ENCODE measurements at places on chromosomes 4 and X.

DNA sequence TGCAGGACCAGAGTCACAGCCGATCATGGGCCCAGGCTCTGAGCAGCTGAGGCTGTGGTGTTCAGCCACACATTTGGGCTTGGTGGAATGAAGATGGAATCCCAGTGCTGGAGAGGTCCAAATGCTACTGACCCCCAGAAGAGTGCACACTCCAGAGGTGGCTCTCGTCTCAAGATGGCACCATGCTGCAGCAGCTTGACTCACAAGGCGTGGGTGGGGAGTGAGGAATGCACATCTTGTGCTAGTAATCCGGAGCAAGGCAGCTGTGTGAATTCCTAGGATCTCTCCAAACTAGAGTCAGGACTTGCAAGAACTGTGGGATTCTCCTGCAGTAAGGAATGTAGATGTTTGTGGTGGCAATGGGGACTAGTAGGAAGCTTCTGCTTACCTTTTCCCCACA is 28.7 kb downstream of the RAB28 start:
- no peak for DNase-seq

- no peak for DNase-seq
Observed at GRCh38 chr4:38013461-38014366, 53.5 kb downstream of the PTTG2 start.

GRCh38 chr4:180745019-180745418 is 1498.2 kb upstream of the TENM3 start:
- no peak for DNase-seq

DNA sequence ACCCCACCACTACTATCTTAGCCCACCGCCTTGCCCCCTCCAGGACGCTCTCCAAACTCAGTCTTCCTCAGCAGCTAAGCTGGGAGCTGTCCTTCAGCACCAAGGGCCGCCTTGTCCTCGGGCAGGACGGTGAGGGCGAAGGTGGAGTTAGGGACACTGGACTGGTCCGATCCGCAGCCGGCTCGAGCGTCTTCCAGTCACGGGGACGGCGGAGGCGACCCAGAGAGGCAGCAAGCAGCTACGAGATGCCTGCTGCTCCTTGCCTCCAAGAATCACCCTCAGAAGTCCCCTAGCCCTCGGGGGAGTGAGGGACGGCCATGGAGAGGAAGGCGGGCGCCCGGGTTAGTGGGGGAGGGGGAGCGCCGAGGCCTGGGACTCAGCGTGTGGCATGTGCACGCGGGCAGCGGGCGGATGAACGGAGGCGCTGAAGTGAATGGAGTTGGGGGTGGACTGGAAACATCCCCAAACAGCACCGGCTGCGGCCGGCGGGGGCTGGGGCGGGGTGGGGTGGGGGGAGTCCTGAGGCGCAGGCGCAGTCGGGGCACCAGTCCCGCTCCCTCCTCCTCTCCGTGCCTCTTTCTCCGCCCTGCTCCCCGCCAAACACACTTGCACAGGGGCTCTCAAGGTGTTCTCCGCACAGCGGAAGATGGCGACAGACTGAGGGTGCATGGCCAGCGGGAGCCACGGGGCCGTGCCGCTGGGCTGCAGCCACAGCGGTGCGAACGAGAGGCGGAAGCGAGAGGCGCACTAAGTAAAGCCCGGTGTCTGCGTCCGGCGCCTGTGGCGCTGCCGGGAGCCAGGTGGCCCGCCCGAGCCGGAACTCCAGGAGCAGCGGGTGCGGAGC is at the start of gene NALF2:
Gene NALF2 (plus strand): TSS at position 545 of the 844 bp plus-strand sequence. CDS start 957 bp downstream, outside the sequence.
- peak; percentile 84 for DNase-seq

DNA sequence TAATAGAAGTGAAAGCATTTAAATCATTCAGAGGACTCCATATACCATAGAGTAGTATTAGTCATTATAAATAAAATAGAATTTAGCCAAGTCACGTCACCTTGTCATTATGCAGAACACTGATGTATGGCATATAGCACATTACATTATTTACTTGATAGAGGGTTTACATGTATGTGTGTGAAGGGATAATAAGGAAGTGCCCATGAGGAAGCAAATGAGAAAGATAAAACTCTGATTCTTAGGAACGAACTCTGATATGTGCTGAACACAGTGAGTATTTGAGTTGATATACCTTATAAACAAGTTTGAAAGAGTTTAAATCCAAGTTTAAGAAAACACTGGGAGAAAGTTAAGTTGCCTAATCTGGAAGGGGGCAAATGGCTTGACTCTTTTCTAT is 160.5 kb upstream of the NDST3 start:
- no peak for DNase-seq

DNA sequence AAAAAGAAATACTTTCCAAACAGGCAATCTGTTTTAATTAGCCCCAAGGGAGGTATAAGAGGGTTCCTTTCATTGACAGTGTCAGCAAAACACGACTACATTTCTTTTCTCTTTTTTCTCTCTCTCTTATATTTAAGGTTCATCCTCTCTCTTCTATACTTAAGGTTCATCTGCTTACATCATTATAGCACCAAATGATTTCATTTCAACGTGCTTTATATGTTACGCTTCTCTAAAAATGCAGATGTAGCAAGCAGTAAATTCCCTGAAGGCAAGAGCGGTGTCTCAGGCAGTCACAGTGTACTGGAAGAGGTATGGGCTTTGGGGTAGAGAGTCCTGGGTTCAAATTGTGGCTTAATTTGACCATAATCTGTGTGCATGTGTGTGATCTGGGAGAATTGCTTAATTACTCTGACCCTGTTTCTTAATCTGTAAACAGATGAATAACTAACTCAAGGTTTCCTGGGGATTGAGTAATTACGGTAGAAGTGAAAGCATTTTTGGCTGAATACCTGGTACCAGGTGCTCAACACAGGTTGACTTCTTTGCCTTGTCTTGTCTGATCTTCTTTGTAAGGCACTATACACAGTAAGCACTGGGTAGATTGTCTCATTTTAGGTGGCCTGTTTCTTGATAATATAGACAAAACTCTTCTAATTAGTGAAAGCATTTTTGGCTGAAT is 180.8 kb downstream of the SPRY1 start:
- no peak for DNase-seq

DNA sequence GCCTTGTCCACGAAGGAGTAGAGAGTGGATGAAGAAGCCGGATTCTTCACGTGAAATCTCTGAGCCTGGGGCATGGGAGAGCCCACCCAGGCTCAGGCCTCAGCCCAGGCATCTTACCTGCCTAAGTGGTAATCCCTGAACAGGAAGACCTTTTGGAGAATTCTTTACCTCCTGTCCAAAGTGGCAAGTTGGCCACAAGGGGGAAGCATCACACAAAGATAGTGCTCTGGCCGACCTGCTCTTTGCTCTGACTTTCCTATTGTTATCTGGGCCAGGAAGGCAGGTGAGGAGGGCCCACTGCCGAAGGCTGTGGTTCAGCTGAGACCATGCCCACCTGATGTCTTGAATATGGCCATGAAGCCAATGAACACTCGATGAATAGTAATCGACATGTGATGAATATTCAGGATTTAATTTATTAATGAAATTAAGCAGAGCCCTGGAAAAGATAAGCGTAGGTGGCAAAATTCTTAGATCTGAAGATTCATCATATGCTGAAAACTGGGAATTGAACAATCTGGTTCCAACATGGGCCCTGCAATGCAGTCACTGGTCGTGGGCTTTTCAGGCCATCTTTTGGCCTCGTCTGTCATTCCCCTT is 93.8 kb downstream of the PDGFRA start:
- DNase-seq, result peak; percentile 74

GRCh38 chr4:144734522-144734921 is 88.6 kb downstream of the HHIP start:
- no peak for DNase-seq

- DNase-seq, result no peak
Observed at GRCh38 chr4:52979020-52979419, 116.9 kb downstream of the RASL11B start.

DNA sequence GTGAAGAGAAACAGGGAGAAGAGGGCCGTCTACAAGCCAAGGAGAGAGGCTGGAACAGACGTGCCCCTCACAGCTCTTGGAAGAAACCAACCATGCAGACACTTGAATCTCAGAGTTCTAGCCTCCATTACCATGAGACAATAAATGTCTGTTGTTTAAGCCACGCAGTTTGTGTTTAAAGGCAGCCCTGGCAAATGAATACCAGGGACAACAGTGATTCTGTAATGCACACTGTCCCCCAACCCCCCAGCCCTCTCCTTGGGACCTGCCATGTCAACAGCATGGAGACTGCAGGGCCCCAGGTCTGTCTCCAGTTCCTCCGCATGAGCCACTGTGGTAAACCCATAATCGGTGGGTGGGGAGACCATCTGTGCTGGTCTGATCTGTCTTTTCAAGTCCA is 348.0 kb upstream of the KLF3 start:
- DNase-seq, result no peak

GRCh38 chr4:137768881-137769280 is 236.6 kb upstream of the PCDH18 start:
- no peak for DNase-seq

- DNase-seq, result no peak
Observed at GRCh38 chr4:86938771-86939520, 4.1 kb downstream of the AFF1 start.

DNA sequence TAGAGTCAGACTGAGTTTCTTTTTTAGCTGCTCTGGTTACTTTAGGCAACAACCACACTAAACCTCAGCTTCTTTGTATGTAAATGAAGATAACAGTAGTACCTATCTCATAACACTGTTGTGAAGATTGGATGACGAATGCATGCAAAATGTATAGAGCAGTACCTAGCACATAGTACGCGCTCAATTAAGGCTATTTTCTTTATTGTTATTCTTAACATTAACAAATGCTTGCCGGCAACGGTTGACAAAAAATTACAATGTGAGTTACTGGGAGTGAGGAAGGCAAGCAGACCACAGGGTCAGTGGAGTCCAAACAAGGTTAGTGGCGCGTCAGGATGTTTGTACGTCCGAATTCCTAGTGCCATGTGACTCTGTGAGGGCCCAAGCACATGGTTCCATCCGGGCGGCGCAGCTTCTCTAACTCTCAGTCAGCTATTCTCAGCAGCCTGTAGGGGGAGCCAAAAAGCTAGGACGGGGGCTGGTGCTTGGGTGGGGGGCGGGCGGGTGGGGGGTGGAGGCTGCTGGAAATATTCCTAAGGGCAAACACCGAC is 821 bp upstream of the NALF2 start:
- DNase-seq, result no peak

DNA sequence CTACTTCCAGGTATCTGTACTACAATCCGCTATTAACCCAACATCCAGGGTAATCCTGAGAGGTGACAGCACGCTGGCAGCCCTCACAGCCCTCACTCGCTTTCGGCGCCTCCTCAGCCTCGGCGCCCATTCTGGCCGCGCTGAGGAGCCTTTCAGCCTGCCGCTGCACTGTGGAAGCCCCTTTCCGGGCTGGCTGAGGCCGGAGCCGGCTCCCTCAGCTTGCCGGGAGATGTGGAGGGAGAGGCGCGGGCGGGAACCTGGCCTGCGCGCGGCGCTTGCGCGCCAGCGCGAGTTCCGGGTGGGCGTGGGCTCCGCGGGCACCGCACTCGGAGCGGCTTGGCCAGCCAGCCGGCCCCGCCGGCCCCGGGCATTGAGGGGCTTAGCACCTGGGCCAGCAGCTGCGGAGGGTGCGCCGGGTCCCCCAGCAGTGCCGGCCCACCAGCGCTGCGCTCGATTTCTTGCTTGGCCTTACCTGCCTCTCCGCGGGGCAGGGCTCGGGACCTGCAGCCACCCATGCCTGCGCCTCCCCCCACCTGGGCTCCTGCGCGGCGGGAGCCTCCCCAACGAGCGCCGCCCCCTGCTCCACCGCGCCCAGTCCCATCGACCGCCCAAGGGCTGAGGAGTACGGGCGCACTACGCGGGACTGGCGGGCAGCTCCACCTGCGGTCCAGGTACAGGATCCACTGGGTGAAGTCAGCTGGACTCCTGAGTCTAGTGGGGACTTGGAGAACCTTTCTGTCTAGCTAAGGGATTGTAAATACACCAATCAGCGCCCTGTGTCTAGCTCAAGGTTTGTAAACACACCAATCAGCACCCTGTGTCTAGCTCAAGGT is 87.3 kb downstream of the PRSS12 start:
- DNase-seq, result no peak

- no peak for DNase-seq
Observed at GRCh38 chr4:6710282-6710681, 617 bp upstream of the MRFAP1L1 start.

DNA sequence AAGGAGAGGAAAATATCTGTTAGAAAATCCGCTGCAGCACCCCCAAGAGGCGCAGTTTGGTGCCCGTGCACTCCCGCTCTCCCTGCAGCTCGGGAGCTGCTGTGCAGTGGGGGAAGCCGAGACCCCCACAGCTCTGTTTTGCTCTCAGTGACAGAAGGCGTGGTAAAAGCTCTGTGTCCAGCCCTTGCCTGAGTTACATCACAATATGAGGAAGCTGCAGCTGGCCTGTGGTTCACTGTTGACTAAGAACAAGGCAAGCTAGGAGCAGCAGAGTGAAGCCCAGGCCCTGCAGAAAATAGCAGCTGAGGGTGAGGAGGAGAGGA is 88.5 kb upstream of the ADRA2C start:
- no peak for DNase-seq

DNA sequence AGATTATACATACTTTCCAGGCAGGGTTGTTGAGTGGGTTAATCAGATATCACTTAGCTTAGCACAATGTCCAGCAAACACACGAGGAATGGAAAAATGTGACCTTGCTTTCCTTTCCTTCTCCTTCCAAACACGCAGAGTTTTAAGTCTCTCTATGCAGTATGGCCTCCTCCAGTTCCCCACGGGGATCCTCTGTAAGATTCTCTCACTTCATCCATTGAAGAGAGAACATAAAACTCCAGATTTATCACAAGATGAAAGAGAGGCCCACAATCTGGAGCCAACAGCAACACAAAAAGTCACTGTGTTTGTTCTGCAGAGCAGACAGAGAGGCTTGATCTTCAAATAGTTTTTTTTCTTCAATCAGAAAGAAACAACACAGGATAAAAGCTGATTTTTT is 336.8 kb upstream of the CLNK start:
- no peak for DNase-seq

GRCh38 chr4:68576272-68577125 is at the start of gene UGT2B17:
Gene UGT2B17 (minus strand): TSS chr4:68576322. CDS start chr4:68568484, 7,838 bp downstream.
- DNase-seq, result no peak

DNA sequence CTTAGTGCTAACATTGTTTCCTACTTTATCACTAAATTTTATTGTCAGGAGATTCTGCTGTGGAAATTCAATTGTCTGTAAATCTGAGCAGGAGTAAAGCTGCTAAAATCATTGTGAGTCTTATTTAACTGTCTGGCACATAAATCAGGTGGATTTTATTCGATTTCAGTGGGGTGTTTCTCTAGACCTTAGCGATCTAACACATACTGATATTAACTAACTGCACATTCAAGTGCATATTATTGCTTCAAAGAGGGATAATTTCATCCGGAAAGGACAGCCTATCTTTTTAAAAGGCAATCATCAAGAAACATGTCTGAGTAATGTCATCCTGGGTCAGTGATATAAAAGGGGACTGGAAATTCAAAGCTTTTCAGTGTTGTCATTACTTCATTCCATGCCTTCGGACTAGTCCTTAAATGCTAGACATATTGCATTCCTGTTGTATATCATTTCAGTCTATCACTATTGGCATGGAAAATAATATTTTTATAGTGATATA is 388.7 kb downstream of the PCDH10 start:
- DNase-seq, result no peak
